ENCODE measurements at places on chromosomes 2 and 18. TPM values are rescaled to one million over a fixed set of nuclear protein-coding genes. Genes with fewer than 3 reads are reported as not detected.
A peak's percentile ranks its signal among the peaks of the same experiment; 100 is the strongest.

CCDC74A gene
- total RNA-seq = 6.4 TPM

SP140 gene
- 1.4 TPM for total RNA-seq

MRO gene
- total RNA-seq = not detected

DNA sequence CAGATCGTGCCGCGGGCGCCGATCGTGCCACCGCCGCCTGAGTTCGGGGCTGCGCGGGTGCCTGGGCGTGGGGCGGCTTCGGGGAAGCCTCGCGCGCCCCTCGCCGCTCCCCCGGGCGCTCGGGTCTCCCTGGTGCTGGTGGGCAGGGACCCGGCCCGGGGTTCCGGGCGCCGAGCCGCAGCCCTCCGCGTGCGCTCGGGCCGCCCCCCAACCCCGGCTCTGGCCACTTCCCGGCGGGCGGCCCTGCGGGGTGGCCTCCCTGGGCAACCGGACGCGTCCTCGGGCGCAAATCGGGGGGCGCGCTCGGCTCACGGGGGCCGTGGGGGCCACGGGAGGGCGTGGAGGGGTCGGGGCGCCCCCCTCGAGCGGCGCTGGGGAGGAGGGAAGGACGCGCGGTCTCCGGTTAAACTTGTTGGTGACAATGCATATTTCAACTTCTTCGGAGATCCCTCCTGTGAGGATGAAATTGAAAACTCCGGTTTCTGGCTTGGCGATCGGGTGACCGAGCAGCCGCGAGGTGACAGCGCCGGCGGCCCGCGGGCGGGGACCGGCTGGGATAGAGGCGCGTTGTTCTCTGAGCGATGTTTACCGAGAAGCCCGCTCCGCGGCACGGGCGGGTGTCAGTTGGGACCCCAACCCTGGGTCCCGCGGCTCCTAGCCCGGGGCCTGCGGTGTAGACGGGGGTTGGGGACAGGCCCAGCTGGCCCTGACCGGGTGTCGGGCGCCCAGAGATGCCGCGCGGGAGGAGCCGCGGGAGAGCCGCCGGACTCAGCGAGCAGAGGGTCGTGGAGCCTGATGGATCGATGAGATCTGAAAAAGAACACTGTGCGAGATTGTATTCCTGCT lies 676 bp downstream of the SH3BP4 start:
- DNase-seq = no peak

DNA sequence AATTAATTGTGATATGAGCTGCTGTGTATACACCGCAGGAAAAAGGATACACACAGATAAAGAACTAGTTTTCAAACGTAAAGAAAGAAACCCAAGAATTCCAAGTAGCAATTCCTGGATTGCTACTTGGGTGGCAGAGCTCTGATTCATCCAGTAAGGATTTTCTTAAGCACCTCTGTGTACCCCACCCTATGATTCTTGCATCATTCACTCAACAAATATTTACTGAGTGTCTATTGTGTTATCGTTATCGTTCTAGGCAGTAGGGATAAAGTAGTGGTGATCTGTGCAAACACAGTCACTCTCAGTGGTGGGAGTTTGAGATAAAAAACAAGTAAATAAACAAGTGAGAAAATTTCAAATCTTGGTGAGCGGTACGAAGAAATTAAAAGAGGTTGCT lies 4.9 kb upstream of the TMEM200C start:
- no peak for DNase-seq

DNA sequence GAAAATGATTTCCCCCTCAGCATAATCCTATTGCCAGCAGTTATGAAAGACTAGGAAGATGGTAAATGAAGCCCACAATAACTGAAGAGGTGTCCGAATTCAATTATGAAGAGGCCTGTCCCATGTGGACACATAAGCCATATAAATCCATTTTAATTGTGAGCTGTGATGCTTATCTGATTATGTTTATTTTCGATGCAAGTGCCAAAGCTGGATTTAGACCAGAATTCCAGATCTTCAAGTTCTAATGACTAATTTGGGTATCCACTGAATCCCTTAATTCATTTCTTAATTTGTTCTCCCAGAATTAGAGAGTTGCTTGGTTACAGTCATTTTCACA lies 24.5 kb downstream of the SPATS2L start:
- DNase-seq = no peak

- peak; percentile 96 for DNase-seq
Observed at GRCh38 chr2:219029829-219030165, 11.5 kb downstream of the CFAP65 start.

All from lower leg skin (tissue), 4 donors.